ENCODE measurements at places on chromosomes 2 and 18.

DNA sequence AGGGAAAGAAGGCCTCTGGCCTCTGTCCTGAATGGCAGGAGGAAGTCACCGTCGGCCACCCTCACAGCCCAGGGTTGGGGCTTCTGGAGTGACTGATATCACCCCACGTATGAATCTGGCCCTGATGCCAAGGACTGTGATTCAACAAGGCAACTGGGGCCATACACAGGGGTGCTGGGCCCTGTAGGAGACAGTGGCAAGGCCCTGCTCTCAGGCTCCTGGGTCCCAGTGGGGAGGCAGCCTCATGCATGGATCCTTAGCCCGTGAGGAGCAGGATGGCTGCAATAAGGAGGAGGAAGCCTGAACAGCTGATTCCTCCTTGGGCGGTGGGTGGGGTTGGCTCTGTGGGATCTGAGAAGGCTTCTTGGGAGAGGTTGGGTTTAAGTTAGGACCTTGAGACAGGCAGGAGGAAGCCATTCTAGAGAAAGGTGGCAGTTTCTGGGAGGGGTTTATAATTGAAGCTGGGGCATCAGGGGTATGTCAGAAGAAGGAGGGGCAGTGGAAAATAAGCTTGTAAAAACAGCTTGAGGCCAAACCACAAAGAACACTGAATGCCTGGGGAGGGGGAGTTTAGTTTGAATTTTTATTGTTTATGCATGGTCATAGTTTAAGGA, 42.8 kb upstream of the LAPTM4A start:
- no peak for DNase-seq

DNA sequence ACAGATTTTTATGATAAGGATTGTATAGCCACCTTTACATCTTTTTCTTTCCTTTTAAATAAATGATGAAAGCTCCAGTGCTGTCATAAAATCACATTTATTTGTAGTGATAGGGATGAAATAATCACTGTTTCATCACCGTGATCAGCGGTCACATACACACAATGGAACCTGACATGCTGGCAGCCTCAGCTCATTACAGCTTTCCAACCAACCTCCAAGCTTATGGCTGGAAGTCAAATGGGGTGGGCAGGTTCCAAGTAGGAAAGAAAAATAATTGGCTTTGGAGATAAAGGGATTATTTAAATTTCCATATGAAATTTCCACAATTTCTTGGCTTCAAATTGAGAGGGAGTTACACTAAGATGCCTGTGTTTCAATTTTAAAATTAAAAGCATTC, 251.3 kb downstream of the PLCL1 start:
- DNase-seq, result peak; percentile 58

DNA sequence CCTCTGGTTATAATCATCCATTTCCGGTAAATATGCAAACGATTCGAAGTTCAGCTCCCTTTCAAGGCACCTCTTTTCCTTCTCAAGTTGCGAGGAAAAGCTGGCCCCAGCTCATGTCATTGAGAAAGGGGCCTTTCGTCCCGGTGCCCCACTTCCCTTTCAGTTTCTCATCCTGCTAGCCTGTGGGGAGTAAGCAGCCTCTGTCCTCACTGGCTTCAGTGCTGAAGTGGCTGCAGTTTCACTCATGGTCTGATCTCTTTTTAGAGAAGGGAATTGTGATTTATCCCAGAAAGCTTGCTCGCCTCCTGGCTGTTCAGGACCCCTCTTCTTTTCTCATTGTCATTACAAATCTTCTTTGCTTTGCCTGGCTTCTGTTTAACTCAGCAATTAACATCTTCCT, 207.5 kb downstream of the NR4A2 start:
- no peak for DNase-seq

GRCh38 chr2:119455066-119455718, 23.5 kb downstream of the TMEM37 start:
- peak; percentile 87 for DNase-seq

DNA sequence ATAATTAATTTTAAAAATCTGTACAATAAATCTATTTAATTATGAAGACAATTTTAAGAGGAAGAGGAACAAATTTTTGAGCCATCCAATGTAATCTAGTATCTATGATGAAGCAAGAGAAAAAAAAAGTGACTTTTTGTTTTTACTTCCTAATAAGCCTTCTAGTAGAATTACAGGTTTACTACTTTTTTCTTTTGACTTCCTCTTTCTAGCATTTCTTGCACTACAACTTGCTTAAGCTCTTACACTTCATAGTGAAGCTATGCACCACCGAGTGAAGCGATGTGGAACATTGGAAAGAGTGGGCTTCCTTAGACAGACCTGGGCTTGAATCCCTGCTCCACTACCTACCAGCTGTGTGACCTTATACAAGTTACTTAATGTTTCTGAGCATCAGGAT, 2.1 kb downstream of the SERPINB2 start:
- no peak for DNase-seq

DNA sequence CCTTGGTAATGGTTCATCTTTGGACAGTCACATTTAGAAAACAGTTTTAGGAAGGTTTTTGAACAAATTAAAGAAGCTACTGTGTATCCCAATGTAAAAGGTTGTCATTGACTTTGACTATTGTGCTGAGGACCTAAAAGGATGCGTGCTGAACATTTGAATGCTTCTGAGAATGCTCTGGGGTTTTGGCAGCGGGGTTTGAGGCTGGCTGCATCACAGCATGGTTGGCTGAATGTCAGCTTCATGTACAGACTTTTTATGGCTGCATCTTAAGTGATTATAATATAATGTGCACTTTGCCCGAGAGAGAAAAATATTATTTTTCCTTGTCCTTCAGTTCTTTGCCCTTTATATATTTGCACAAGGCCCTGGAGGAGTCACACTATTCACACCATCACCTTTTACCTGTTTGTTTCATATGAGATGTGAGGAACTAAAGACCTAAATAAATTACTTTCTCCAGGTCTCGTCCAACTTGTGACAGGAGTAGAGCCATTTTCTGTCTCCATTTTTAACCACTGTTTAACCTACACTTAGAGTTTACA, 125.9 kb downstream of the CCDC85A start:
- DNase-seq, result no peak

DNA sequence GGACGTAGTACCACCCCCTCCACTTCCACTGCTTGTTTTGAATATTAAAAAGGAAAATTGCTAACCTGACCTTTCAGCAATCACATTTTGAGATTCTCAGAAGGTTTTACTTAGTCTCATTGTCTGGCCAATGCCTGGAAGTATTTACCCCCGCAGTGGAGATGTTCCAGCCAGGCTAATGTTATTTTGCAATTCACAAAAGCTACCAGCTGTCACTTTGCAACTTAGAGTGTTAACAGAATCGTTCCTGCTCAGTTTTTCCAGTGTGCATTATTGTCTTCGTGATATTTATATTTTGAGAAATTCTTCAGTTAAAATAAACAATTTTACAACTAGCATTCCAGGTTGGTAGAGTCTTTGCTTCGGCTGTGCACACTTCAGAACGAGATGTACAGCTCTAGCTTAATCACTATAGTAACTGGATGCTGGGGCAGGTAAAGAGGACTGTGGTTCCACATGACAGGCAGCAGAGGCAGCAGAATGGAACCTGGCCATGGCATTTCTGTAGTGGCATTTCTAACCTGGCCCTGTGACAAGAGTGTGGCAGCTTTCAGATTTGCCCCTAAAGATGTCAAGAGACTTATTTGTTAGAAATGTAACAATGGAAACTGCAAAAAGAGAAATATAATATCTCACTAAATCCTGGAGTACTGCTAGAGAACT, 85.1 kb downstream of the DTNA start:
- DNase-seq, result no peak

GRCh38 chr2:120094795-120095194, 81.9 kb downstream of the EPB41L5 start:
- DNase-seq, result no peak

GRCh38 chr18:42533009-42533575, 578.1 kb downstream of the PIK3C3 start:
- peak; percentile 55 for DNase-seq

DNA sequence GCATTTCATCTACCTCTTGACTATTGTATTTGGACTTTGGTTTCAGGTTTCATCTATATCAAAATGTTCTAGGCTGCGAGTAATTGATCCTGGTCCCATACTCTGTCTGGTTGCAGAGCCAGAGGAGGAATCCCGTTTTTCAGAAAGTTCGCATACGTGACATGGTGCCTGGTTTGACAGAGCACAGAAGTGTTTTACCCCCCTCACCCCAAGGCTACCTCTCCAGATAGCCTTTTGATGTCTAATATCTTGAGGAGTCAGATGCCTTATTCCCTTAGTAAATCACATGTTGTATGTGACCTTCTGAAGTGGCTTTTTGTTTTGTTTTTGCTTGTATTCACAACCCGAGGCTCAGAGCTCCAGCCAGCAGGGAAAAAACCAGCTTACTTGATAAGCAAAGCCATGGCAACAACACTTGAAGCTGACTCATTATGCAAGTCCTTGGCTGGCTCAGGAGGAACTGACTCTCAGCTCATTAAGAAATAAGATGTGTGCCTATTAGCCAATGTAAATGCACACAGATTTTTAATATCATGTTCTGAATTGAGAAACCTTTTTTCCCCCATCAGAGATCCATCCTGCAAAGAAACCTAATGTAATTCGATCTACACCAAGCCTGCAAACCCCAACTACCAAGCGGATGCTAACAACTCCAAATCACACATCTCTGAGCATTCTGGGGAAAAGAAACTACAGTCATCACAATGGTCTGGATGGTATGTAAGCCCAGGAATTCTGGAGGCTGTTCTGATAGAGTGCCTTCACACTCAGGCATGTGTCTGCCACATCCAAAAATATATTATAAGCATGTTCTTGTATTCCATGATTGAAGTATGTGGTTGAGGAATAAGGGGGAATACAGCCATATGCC, 41.4 kb downstream of the OXER1 start:
- no peak for DNase-seq

DNA sequence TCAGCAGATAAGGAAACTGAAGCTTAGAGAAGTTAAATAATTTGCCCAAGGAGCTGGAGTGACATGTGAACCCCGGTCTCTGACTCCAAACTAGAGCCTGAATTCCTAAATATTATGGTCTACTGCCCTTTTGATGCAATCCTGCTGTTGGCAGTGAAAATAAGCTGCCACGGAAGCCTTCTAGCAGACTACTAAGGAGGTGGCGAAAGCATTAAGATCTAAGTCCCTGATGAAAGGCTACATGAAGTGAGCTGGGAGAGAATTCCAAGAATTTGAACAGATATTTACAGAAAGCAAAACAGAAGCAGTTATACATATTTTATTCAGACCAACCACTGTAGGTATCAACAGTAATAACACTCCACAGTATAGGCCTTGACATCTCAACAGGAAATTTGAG, 28.1 kb downstream of the TRMT61B start:
- DNase-seq, result no peak

DNA sequence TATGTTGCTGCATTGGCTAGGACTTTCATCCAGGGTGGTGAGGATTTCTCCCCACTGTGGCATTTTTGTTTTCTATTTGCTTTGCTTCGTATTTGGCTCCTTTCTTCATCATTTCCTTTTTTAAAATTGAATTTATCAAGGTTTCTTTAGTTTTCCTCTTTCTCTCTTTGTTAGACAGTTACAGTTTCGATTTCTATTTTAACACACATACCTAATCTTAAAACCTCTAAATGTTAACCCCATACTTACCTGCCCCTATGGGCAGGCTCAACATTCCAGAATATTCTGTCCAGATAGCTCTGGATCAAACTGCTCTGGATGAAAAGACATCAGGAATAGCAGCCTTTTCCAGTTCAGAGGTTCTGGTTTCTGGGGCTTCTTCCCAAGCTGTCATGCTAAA, 49.2 kb downstream of the DIPK1C start:
- no peak for DNase-seq

DNA sequence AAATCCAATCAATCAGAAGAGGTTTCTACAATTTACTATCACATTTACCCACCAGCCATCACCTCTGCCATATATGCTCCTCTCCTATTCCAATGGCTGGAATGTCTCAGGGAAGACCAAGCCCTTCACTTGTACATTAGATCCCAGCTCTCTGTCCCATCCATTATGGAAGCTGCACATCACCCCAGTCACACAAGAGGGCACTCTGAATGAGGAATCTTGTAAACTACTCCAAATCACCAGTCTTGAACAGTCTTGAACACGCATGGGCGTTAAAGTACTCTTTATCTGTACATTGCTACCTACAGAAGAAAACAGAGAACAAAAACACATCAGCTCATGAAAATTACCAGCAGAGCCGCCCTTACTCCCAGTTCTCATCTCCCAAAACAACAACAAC, 38.7 kb downstream of the ZC3H8 start:
- DNase-seq, result no peak

DNA sequence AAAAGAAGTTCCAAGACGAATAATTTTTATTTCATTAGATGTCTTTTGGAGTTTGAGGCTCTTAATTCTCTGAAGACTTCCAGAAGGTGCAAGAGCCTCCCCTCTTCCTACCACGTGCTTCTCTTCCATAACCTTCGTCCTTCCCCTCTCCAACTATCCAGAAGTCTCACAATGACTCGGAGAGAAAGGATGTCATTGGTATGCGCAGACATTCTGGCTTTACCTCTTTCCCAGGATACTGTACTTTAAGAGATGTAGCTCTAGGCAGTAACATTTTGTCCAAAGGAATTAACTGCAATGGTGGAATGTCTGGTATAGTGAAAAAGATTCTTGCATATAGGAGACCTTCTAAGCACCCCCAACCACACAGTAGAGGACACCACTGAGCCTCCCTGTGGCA, 249.0 kb upstream of the OSR1 start:
- no peak for DNase-seq

- DNase-seq, result peak; percentile 76
Observed at GRCh38 chr2:201966691-201967438, 66.8 kb upstream of the FZD7 start.

DNA sequence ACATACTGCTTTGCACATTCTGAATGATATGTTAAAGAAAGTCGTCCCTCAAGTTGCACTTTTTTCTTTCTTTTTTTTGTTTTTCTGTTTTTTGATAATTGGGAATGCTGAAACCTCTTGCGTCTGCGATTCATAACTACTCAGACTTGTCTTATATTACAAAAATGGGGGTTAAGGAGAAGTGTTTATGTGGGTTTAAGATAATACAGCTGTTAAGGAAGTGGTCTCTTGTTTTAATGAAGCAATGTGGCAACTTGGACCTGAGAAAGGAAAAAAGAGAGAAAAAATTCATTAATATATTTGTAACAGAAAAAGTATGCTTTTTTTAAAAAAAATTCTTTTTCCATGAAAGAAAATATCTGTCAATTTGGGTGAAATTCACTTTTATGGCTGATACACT, 268.5 kb upstream of the CCDC68 start:
- DNase-seq, result no peak

DNA sequence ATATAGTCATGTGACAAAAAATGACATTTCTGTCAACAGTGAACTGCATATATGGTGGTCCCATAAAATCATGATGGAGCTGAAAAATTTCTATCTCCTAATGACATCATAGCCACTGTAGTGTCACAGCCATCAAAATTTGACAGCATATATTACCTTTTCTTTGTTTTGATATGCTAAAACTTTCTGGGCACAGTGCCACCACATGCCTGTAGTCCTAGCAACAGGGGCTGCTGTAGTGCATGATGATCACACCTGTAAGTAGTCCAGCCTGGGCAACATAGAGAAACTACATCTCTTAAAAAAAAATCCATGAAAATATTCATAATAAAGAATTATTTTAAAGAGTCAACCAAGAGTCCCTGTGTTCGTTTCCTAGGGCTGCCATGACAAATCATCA, 155.5 kb upstream of the SERTAD2 start:
- DNase-seq, result no peak
